ENCODE measurements at places on chromosomes 2 and 18.

GRCh38 chr2:118386641-118387302 is 298.5 kb downstream of the INSIG2 start:
- DNase-seq, result no peak

DNA sequence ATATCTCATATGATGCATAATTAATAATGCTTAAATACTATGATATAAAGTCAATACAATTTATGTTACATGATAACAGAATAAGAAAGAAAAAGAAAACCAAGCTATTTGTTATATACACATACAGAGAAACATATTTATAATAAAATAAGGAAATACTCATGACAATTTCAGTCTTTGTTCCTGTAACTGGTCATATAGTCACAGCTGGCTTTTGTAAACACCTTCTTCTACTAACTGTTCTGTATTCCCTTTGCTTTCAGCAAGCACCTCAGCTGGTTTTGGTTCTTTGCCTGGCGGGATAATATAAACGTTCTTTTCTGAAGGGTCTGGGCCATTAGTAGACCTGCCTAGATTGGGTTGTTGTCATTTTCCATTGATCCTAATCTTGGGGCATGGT is 158.5 kb downstream of the COPS8 start:
- DNase-seq, result no peak

- DNase-seq, result no peak
Measured at GRCh38 chr18:3912705-3913104, 462.7 kb downstream of the TGIF1 start.

- DNase-seq, result no peak
Measured at GRCh38 chr2:128549094-128549493, 230.4 kb upstream of the HS6ST1 start.

GRCh38 chr2:14626873-14627272 is 5.6 kb upstream of the LRATD1 start:
- DNase-seq, result no peak

DNA sequence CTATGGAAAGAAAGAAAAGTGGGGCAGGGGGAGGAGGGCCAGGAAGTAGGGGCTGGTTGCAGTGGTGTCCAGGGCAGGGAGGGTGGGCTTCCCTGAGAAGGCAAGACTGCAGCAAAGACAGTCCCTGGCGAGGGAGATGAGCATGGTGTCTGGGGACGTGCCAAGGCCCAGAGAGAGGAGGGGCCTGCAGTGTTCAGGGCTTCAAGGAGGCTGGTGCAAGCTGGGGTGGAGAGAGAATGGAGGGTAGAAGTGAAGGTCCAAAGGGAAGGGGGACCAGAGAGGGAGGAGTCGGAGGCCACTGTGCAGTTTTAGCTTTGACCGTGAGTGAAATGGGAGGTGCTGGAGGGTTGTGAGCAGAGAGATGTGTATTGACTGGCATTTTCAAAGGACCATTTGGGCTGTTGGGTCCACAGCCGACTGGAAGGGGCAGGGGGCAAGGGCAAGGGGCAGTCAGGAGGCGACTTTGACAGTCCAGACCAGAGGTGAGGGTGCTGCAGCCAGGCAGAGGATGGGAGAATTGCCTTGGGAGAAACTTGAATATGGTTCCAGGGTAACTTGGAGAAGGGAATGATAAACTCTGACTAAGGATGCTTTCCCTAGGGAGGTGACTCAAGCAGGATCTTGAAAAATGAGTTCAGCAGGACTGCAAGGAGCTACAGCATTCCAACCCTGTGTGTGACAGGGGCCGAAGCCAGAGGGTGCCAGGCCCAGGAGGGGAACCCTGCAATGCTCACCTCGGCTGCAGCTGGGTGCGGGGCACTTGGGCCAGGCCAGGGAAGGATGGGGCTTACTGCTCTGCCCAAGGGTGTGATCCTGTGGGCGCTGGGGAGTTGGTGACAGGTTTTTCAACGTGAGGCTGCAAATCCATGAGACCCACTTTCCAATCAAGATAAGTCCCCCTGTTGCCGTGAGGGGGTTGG is 177.1 kb upstream of the HAAO start:
- no peak for DNase-seq

DNA sequence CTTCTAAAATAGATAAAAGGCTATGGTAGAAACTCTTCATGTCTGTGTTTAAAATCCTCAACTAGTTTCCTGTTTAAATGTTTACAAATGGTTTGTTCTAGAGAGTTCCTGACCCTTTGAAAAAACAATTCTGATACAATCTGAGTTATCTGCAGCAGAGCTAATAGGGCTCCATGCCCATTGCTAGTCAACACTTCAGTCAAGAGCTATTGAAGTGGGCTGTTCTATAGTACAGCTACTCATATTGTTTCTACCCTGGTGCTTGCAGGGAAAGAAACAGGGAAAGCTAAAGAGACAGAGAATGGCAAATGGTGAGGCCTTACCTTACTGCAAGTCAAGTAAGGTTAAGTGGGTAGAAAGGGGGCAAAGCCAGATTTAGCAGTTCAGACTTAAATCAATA is 112.3 kb upstream of the CAVIN2 start:
- DNase-seq, result no peak

DNA sequence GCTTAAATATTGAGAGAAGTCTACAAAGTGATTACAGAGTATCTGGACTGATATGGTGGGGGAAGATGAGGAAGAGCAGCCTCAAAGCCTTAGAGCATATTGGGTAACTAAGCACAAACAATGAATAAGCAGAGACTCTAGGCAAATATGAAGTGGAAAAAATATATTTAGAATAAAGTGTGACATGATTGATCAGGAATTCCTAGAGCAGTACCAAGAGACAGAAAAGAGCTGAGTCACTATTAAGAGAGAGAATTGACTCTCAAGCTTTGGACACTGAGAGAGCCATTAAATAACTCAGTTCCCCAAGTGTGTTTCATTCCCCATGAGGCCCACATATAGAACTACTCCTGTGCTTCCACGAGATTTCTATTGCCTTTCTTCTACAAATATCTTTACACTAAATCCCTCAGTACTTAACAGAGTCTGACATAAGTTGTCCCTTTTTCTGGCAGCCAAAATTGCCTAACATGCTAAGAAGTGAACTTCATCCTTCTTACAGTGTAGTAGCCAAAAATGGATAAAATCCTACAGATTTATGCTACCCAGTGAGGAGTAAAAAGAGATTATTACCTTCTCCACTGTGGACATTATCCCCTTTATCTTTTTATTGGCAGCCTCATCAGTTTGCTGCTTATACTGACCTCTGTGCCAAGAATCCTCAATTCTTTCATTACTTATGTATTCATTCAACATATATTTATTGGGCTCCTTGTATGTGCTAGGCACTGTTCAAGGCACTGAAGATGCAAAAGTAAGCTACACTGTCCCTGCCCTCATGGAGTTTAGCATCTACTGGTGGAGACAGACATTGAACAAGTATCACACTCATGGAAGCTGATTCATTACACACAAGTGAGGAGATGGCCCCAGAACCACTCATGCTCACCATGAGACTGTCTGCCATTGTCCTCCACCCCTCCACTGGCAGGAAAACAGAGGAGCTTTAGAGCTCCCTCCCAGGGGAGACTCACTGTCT is 45.4 kb downstream of the SLC40A1 start:
- no peak for DNase-seq

- no peak for DNase-seq
Measured at GRCh38 chr2:14480906-14481305, 151.6 kb upstream of the LRATD1 start.

GRCh38 chr2:71503837-71504236 is 50.5 kb downstream of the DYSF start:
- DNase-seq, result no peak

DNA sequence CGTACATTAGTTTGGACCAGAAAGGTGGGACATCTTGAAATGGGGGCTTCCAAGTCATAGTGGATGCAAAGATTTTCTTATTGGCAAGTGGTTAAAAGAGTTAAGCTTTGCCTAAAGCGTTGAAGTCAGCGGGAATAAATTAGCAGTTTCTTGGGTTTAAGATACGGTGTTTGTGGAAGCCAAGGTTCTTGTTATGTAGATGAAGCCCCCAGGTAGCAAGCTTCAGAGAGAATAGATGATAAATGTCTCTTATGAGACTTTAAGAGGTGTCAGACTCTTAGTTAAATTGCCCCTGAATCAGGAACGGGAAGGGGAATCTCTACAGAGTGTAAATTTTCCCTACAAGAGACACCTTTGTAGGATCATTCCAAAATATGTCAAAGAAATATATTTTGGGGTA is 10.9 kb upstream of the GLS start:
- no peak for DNase-seq

- no peak for DNase-seq
Measured at GRCh38 chr18:36188916-36189315, 1.6 kb downstream of the MOCOS start.

GRCh38 chr2:185128996-185129395 is 530.7 kb downstream of the ZNF804A start:
- DNase-seq, result no peak

GRCh38 chr2:239222312-239222660 is 178.5 kb downstream of the HDAC4 start:
- DNase-seq, result no peak

DNA sequence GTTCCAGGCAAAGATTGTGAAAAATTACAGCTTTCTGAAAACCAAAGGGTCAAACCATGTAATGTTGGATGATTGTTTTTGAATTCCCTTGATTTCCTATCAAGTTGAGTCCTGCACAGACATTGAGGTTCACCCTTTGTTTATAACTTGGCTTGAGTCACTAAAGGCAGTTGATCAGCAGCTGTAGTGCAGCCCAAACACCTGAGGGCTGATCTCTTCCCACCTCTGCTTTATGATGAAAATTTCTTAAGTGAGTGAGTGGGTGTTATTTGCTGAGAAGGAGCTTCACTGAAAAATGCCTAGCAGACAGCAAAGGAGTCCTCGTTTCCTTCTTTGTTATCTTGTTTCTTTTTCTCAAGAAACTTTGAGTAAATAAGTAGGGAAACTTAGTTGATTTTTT is 31.9 kb upstream of the BMPR2 start:
- DNase-seq, result no peak

GRCh38 chr2:134426721-134427120 is 172.8 kb downstream of the MGAT5 start:
- no peak for DNase-seq

DNA sequence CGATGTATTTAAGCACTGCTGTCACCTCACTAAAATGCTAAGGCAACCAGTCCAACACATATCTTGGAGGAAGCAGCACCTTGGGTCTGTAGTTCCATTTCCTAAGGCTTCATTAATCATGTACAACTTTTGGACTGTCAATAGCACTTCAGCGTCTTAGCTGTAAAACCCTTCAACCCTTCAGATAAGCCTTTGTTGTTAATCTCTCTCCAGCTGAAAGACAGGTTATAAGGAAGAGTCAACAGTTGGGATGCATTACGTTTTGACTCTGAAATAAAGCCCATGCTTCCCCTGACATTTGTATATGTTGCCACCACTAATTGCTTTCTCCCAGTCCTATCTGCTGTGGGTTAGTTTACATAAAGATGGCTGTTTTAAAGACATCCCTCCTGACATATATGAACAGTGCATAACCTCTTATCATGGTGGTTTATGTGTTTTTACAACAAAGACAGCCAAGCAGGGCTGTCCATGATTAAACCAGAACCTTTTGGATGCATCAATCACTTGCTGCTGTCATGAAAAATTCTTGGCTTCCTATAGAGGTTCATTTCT is 81.5 kb downstream of the EPHA4 start:
- no peak for DNase-seq

DNA sequence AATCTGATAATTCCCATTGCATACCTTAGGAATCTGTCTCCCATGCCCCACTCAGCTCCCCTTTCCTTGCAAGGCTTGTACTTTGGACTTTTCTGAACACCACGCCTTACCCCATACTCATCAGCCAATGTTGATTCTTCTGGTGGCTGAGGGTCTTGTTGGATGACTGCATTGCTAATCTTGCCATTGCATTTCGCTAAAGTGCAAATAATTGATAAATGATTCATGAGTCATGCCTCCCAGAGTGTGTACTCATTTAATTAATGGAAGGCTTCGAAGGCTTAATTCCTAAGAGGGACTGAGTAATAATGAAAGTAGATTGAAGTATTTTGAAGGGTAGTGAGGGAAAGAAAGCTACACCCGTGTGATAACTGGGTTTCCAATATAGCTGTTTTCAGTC is 28.0 kb upstream of the PPP1R1C start:
- DNase-seq, result no peak

DNA sequence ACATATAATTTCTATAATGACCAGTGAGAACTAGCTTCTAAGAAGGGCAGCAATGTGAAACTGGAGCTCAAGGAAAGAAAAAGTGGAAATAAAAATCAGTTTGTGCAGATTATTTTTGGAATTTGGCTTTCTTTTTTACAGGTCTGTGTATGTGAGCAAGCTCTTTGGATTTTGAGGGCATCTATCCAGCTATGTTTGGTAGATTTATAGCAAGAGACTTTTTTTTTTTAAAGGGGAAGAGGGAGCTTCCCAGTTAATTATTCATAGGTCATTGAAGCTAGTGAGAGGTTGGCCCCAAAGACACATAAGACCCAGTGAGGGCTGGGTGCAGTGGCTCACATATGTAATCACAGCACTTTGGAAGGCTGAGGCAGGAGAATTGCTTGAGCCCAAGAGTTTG is 24.0 kb upstream of the COLEC12 start:
- DNase-seq, result no peak

DNA sequence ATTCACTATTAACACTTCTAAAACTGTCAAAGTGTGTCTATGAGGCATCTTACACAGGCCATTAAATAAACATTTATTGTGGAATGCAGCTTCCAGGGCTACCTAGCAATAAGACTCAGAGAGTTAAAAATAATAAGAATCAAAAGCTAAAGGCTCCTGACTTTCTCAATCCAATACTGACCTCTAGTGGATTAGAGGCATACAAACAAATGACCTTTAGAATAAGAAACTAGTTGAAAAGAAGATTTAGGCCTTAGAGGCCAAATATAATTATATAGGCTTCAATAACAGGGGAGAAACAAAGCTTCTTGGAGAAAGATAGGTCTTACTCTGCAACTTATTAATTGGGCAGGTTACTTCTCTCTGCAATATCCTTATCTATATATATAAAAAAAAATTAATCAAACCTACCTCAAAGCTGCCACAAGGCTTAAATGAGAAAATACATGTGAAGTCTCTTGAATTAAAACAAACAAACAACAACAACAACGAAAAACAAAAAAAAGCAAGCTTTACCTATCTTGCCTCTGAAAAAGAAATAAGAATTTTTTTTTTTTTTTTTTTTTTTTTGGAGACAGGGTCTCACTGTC is 246.1 kb downstream of the EXOC6B start:
- DNase-seq, result no peak

DNA sequence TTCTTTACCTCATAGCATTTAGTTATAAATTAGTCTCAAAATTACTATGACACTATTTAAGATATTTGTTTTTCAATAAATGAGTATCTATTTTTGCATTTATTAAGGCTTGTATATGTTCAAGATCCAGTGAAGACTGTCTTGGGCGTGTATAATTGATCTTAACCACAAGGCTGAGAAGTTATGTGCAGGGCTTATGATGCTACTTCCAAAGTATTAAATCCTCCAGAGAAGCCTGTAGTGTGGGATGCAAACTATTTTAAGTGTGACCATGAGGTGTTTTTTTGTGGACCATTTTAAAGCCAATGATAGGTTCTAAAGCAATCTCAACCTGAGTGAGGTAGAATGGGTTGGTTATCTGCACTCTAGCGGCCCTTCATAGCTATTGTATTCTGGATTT is 219.9 kb downstream of the ZNF407 start:
- no peak for DNase-seq

Data from stimulated activated CD8-positive, alpha-beta memory T cell treated with anti-CD3 and anti-CD28 coated beads, Interleukin-4, amount 100 ng/mL, for 1 hour (primary cell).